ENCODE measurements at places on chromosomes 1 and 21.

GRCh38 chr1:157105988-157106812 is 6.6 kb upstream of the ETV3L start:
- DNase-seq: peak; percentile 83

GRCh38 chr1:111052246-111052645 is 87.6 kb downstream of the DRAM2 start:
- DNase-seq: peak; percentile 40

- peak; percentile 45 for DNase-seq
Observed at GRCh38 chr1:31897526-31898100, 40.6 kb downstream of the PTP4A2 start.

- no peak for DNase-seq
Observed at GRCh38 chr1:20597650-20598049, 8.8 kb downstream of the CDA start.

DNA sequence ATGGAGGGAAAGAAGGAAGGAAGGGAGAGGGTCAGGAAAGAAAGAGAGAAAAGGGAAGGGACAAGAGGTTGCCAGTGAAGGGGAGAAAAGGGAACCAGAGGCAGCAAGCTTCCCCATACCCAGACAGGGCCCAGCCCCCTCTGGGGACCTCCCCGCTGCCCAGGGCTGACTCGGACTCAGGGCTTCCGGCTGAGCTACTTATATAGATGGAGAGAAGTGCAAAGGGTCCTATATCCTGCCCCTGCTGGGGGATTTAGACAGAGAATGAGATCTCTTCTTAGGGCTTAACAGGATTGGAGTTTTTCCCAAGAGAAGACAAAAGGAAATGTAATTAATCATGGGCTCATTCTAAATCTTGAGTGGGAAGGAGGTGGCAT is at the start of gene ETV3L:
ETV3L (minus strand) TSS at position 176 of the 377 bp plus-strand sequence. CDS start 285 bp downstream, outside the sequence.
- DNase-seq: no peak

- no peak for DNase-seq
Observed at GRCh38 chr1:42133390-42133789, 19.8 kb upstream of the GUCA2B start.

GRCh38 chr1:182135946-182136345 is 74.4 kb upstream of the ZNF648 start:
- no peak for DNase-seq

GRCh38 chr1:151211972-151212705 is 13.8 kb downstream of the PIP5K1A start:
- DNase-seq: peak; percentile 50

DNA sequence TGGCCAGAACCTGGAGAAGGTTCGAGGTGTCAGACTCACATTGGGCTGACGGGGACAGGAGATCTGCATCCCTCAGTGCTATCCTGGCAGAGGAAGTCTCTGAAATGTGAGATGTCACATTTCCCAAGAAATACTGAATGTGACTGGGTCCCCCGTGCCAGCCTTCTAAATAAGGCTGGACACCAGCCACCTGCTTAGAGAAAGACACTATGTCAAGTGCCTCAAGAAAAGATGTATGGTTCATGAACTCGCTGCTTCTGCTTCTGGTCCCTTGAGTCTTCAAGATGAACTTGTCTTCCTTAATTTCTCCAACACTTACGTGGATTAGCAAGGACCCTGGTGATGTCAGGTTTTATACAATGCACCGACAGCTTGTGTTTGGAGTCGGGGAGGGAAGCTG is 42.1 kb upstream of the FHAD1 start:
- no peak for DNase-seq

DNA sequence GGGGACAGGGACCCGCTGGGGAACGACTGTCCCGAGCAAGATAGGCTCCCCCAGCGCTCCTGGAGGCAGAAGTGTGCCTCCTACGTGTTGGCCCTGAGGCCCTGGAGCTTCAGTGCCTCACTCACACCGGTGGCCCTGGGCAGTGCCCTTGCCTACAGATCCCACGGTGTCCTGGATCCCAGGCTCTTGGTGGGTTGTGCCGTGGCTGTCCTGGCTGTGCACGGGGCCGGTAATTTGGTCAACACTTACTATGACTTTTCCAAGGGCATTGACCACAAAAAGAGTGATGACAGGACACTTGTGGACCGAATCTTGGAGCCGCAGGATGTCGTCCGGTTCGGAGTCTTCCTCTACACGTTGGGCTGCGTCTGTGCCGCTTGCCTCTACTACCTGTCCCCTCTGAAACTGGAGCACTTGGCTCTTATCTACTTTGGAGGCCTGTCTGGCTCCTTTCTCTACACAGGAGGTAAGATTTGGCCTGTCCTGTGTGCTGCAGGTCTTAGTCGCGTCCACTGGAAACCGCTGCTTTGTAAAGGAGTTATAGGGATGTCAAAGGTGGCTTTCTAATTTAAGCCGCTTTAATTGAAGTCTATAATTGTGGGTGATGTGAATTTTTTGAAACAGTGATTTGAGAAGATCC is 717 bp downstream of the UBIAD1 start:
- peak; percentile 7 for DNase-seq

- no peak for DNase-seq
Observed at GRCh38 chr1:27318596-27318995, 3.4 kb upstream of the TMEM222 start.
